ENCODE measurements at places on chromosomes 13 and 19. TPM values are rescaled to one million over a fixed set of nuclear protein-coding genes. Genes with fewer than 3 reads are reported as not detected.
A peak's percentile ranks its signal among the peaks of the same experiment; 100 is the strongest.

GRCh38 chr19:48989701-48990291, 3.3 kb downstream of the GYS1 start:
- no peak overlapping the region for H3K4me3 ChIP-seq
- peaks cover 42% of the 10 kb centered on the region for H3K36me3 ChIP-seq
- no peak overlapping the region for H3K27ac ChIP-seq
- no peaks in the 10 kb centered on the region for H3K27me3 ChIP-seq
- peaks cover 11% of the 10 kb centered on the region for H3K4me1 ChIP-seq

The CAMSAP3 gene
- total RNA-seq = not detected

The CYP4F22 gene
- total RNA-seq = not detected

DNA sequence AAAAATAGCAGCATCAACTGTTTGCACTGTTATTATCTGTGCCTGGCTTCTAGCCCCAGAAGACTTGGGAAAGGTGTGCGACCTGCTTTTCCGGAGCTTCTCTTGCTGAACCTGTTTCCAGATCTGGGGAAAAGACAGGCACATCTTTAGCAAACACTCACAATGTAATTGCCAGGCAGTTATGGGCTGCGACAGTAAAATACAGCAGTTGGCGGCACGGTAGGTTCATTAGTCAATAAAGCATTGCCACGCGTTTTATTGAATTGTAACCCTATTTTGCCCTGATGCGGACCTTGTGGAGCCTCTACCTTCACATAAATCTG, 223.7 kb upstream of the TSHZ3 start:
- H3K36me3 ChIP-seq = no peaks in the 10 kb centered on the region
- no peak for DNase-seq
- no peak overlapping the region for H3K4me3 ChIP-seq
- peaks cover 3% of the 10 kb centered on the region for H3K27me3 ChIP-seq

The POLR1G gene
- 10.3 TPM for total RNA-seq

DNA sequence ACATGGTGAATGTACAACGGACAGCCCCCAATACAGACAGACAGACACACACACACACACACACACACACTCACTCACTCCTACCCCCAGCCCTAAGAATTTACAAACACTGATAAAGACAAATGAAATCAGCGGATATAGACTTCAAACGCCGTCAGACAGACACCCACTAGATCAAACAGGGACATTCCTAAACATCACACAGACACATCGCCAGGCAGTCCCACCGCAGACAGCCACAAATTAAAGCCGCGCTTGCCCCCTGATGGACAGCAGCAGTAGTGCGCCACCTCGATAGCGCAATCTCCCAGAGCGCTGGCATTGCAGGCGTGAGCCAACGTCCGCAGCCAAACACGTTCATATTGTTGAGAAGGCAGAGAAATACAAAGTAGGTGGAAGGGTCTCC, 24.7 kb upstream of the ADGRE1 start:
- peak; percentile 69 for DNase-seq
- no peaks in the 10 kb centered on the region for H3K27me3 ChIP-seq
- H3K4me1 ChIP-seq = no peaks in the 10 kb centered on the region
- no peak overlapping the region for H3K27ac ChIP-seq
- no peak overlapping the region for H3K4me3 ChIP-seq

The HOMER3 gene
- total RNA-seq = 50.8 TPM

GRCh38 chr19:46378268-46378667, 31.4 kb downstream of the PPP5C start:
- H3K27ac ChIP-seq = no peak overlapping the region
- H3K27me3 ChIP-seq = no peaks in the 10 kb centered on the region
- peak; percentile 81 for DNase-seq
- H3K36me3 ChIP-seq = peaks cover 22% of the 10 kb centered on the region

The DLL3 gene
- total RNA-seq = 0.28 TPM

GRCh38 chr13:43136920-43137575, 113.7 kb downstream of the DNAJC15 start:
- H3K4me3 ChIP-seq = no peak overlapping the region
- peaks cover 23% of the 10 kb centered on the region for H3K27me3 ChIP-seq
- no peaks in the 10 kb centered on the region for H3K4me1 ChIP-seq
- H3K36me3 ChIP-seq = no peaks in the 10 kb centered on the region

DNA sequence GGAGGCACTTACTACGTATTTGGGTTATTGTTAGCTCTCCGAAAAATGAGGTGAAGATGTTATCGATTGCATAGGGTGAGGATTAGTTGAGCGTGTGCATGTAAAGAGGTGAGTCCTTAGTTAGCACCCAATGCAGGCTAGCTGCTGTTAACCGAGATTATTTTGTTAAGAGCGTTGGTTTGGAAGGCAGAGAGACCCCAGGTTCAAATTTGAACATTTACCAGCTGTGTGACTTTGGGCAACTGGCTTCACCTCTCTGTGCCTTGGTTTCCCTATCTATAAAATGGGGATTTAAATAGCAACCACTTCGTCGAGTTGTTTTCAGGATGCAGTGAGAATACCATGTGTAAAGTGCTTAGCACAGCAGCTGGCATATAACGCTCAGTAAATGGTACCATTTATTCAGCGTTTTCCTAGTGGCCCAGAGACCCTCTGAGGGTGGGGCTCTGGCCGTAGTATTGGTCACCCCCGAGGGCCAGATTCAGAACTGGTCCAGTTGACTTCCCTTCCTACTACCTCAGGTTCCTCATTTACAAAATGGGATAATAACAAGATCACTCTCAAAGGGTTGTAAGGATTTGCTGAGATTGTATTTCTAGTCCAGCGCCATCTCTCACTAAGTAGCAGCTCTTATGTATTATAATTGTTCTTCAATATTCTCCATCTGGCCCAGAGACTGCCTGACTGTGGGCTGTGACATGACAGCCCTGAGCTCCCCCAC, 887 bp downstream of the SIPA1L3 start:
- no peaks in the 10 kb centered on the region for H3K36me3 ChIP-seq
- peak overlapping the region; percentile 84 for H3K4me3 ChIP-seq
- no peaks in the 10 kb centered on the region for H3K27me3 ChIP-seq
- no peak overlapping the region for H3K27ac ChIP-seq

DNA sequence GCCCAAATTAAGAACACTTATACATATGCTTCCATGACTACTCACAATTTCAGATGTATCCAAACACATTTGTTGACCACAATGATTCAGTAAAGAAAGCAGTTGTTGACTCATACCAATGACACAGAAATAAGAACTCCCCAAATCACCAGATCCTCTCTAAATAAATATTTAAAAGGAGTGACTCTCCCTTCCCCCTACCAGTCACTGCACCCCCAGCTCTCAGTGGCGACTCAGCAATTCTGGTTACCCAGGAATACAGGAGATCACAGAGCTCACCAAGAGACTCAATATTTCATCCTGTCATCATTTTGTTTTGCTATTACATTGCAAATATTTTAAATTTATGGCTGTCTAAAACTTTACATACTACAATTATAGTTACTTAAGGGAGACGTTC, 131.5 kb downstream of the RGCC start:
- H3K4me1 ChIP-seq = peaks cover 16% of the 10 kb centered on the region
- H3K36me3 ChIP-seq = peaks cover 6% of the 10 kb centered on the region
- no peak overlapping the region for H3K27ac ChIP-seq
- no peak overlapping the region for H3K4me3 ChIP-seq

The HCN2 gene
- 0.72 TPM for total RNA-seq

- H3K27ac ChIP-seq = no peak overlapping the region
- H3K4me3 ChIP-seq = no peak overlapping the region
- no peaks in the 10 kb centered on the region for H3K4me1 ChIP-seq
- DNase-seq = no peak
Observed at GRCh38 chr13:30477346-30478195, 11.8 kb upstream of the HMGB1 start.

The FUT3 gene
- not detected for total RNA-seq

The RYR1 gene
- not detected for total RNA-seq

- no peak for DNase-seq
- H3K27me3 ChIP-seq = no peaks in the 10 kb centered on the region
- no peak overlapping the region for H3K27ac ChIP-seq
Observed at GRCh38 chr19:6963937-6964336, 57.3 kb downstream of the MBD3L2B start.

- DNase-seq = no peak
- H3K27me3 ChIP-seq = no peaks in the 10 kb centered on the region
- H3K4me1 ChIP-seq = peaks cover 14% of the 10 kb centered on the region
- H3K27ac ChIP-seq = no peak overlapping the region
- peaks cover 4% of the 10 kb centered on the region for H3K36me3 ChIP-seq
- no peak overlapping the region for H3K4me3 ChIP-seq
Observed at GRCh38 chr19:38211151-38211591, 12.9 kb downstream of the DPF1 start.

DNA sequence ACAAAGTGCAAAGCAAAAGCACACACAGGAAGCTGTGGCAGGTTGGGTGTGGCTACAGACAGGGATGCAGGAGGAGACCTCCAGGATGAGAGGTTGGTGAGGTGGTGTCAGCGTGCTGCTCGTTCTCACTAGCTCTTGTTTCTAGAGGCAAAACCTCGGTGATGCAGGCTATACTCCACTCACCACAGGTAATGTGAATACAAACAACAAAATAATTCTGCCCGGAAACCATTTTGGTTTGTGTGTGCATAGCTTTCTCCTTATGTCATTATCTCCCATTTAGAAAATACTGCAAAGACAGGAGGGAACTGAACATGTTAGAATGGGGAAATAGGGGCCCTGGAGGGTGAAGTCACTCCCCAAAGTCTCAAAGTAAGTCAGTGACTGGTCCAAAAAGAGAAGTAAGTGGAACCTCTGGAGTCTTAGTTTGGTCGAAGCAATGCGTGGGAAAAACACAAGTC, 9.4 kb downstream of the LCP1 start:
- no peak for DNase-seq
- no peaks in the 10 kb centered on the region for H3K4me1 ChIP-seq
- H3K36me3 ChIP-seq = no peaks in the 10 kb centered on the region
- H3K27me3 ChIP-seq = peaks cover 4% of the 10 kb centered on the region

The RHPN2 gene
- 2.2 TPM for total RNA-seq

DNA sequence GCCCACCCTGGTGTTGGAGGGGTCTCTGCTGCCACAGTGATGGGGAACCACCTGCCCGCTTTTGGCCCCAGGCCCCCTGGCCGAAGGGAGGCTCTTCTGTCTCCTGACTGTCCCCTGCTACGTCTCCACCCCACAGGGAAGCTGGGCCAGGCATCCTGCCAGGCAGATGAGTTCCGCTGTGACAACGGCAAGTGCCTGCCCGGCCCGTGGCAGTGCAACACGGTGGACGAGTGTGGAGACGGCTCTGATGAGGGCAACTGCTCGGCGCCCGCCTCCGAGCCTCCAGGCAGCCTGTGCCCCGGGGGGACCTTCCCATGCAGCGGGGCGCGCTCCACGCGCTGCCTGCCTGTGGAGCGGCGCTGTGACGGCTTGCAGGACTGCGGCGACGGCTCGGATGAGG, 11.0 kb downstream of the LRP3 start:
- H3K4me1 ChIP-seq = no peaks in the 10 kb centered on the region
- no peak for DNase-seq
- H3K4me3 ChIP-seq = no peak overlapping the region
- peaks cover 17% of the 10 kb centered on the region for H3K36me3 ChIP-seq
- H3K27ac ChIP-seq = no peak overlapping the region

DNA sequence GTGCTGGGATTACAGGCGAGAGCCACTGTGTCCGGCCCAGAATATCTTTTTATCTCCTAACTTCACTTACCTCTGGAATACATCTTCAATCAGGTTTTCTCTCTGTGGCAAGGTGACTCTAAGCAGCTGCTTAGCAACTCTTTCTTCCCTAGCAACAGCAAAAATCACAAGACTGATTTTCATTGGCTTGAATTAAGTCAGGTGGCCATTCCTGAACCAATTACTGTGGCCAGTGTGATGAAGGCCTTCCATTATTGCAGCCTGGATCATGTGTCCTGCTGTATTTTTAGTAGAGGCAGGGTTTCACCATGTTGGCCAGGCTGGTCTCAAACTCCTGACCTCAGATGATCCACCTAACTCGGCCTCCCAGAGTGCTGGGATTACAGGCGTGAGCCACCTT, 9.0 kb upstream of the LTBP4 start:
- no peak overlapping the region for H3K27ac ChIP-seq
- H3K4me3 ChIP-seq = no peak overlapping the region
- peaks cover 27% of the 10 kb centered on the region for H3K36me3 ChIP-seq
- no peaks in the 10 kb centered on the region for H3K27me3 ChIP-seq

The ZNF729 gene
- total RNA-seq = not detected

GRCh38 chr13:30797847-30798535, 62.6 kb downstream of the ALOX5AP start:
- no peaks in the 10 kb centered on the region for H3K27me3 ChIP-seq
- H3K36me3 ChIP-seq = no peaks in the 10 kb centered on the region
- peaks cover 28% of the 10 kb centered on the region for H3K4me1 ChIP-seq
- DNase-seq = no peak
- no peak overlapping the region for H3K4me3 ChIP-seq

DNA sequence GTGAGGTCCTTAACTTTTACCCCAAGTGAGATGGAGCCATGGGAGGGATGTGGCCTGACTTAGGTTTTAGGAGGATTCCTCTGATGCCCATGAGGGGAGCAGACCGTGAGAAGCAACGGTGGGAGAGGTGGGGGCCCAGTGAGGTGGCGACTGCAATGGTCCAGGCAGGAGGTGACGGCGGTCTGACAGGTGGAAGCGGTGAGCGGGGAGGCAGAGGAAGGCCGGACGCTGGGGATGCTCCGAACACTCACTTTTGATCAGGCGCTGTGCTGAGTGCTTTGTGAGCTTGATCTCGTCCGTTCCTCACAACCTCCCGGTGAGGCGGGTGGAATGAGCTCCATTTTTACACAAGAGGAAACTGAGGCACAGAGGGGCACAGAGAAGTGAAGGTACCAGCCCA, 11.6 kb downstream of the NOVA2 start:
- DNase-seq = no peak
- peaks cover 30% of the 10 kb centered on the region for H3K27me3 ChIP-seq

The VAV1 gene
- not detected for total RNA-seq

- peaks cover 68% of the 10 kb centered on the region for H3K36me3 ChIP-seq
- no peak overlapping the region for H3K27ac ChIP-seq
- no peaks in the 10 kb centered on the region for H3K4me1 ChIP-seq
- DNase-seq = no peak
- no peaks in the 10 kb centered on the region for H3K27me3 ChIP-seq
Observed at GRCh38 chr19:15368051-15368632, 11.4 kb downstream of the AKAP8 start.

- no peak overlapping the region for H3K4me3 ChIP-seq
- DNase-seq = no peak
- H3K27me3 ChIP-seq = no peaks in the 10 kb centered on the region
Observed at GRCh38 chr13:112182846-112183531, 116.0 kb downstream of the SOX1 start.

The CDC42EP5 gene
- 7.2 TPM for total RNA-seq

GRCh38 chr13:41054212-41054877, 7.0 kb upstream of the WBP4 start:
- no peak overlapping the region for H3K27ac ChIP-seq
- no peaks in the 10 kb centered on the region for H3K27me3 ChIP-seq
- peaks cover 14% of the 10 kb centered on the region for H3K4me1 ChIP-seq
- peaks cover 2% of the 10 kb centered on the region for H3K36me3 ChIP-seq

- H3K4me1 ChIP-seq = no peaks in the 10 kb centered on the region
- no peaks in the 10 kb centered on the region for H3K27me3 ChIP-seq
- H3K4me3 ChIP-seq = no peak overlapping the region
Observed at GRCh38 chr19:2922987-2923386, 21.8 kb downstream of the ZNF77 start.

- no peaks in the 10 kb centered on the region for H3K27me3 ChIP-seq
- no peaks in the 10 kb centered on the region for H3K4me1 ChIP-seq
- H3K27ac ChIP-seq = no peak overlapping the region
- no peak overlapping the region for H3K4me3 ChIP-seq
- no peaks in the 10 kb centered on the region for H3K36me3 ChIP-seq
- DNase-seq = no peak
Observed at GRCh38 chr13:80203496-80203895, 137.4 kb downstream of the SPRY2 start.

- H3K4me1 ChIP-seq = no peaks in the 10 kb centered on the region
- DNase-seq = no peak
- peaks cover 2% of the 10 kb centered on the region for H3K27me3 ChIP-seq
- no peak overlapping the region for H3K27ac ChIP-seq
- H3K36me3 ChIP-seq = no peaks in the 10 kb centered on the region
Observed at GRCh38 chr13:48199404-48199946, 33.5 kb upstream of the ITM2B start.

GRCh38 chr19:54191011-54191810, at the start of gene TSEN34:
Gene TSEN34 (plus strand): TSS chr19:54191308. CDS start chr19:54191365, 57 bp downstream.
- peak within 1 kb of the TSS; percentile 70 for H3K4me3 ChIP-seq
- H3K36me3 ChIP-seq = peaks cover 14% of the 10 kb centered on the region
- peak within 1 kb of the TSS; percentile 93 for H3K27ac ChIP-seq
